Heart left ventricle (tissue), 16 donors: ENCODE measurements at places on chromosomes 13 and 19. TPM values are rescaled to one million over a fixed set of nuclear protein-coding genes. Genes with fewer than 3 reads are reported as not detected.

- DNase-seq = peak; percentile 30
Measured at GRCh38 chr19:45468159-45468651, 409 bp downstream of the FOSB start.

GRCh38 chr13:73765651-73766384, 368.4 kb downstream of the KLF12 start:
- DNase-seq = peak; percentile 92

The PLEKHA4 gene
- total RNA-seq = 66.9 TPM

DNA sequence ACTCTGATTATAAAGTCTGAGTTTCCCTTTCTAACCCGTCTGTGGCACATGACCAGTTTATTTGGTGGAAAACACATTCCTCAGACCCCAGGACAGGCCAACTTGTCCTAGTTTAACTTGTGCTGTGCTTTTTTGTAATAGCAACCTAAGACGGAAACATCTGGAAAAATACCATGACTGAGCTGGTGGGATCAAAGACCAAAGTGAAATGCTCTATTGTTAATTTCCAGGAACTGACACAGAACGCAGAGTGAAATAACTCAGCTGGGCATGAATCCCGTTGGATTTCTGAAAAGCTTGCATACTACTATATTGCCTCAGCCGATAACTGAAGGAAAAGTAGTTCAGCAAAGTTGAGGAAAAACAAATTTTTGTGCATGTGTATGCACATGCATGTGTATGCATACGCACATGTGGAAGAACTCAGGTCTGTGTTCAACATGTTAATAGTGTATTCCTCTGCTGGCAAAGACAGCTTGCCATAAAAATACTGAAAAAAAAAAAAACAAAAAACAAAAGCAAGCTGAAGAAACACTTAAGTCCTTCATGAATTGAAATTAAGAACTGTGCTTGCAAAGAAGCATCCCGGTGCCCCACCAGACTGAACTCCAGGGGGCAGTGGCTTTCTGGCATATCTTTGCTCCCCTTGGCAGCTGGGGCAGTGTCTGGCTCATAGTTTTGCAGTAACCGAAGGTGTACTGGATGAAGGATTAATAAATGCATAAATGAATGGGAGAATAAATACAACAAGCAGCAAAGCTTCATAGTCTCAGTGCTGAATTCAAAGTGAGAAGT, 187.8 kb downstream of the LHFPL6 start:
- peak; percentile 67 for DNase-seq

The SULT2A1 gene
- not detected for total RNA-seq

The PCP2 gene
- 1.3 TPM for total RNA-seq

- peak; percentile 89 for DNase-seq
Measured at GRCh38 chr19:46016426-46017094, 6.3 kb downstream of the PGLYRP1 start.

DNA sequence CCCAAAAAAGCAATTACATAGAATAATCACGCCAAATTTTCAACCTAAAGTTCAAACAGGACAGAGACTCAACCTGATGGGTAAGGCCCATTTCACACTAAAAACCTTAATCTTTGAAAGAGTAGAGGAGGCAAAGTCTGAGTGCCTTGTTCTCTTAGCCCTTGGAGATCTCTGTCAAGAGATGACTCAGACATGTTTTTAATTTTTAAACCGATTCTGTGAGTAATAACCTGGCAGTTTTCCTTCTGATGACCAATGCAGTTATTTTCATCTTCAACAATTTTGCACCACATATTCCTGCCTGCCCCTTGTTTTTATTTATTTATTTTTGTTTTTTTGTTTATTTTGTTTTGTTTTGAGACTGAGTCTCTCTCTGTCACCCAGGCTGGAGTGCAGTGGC, 11.5 kb upstream of the TNFSF9 start:
- no peak for DNase-seq

The ATP8B3 gene
- total RNA-seq = 1.5 TPM
